GM13976 (cell line): ENCODE measurements at places on chromosomes 6 and 20.

GRCh38 chr20:40563296-40563950 lies 125.6 kb downstream of the MAFB start:
- DNase-seq, result no peak

- no peak for DNase-seq
These were observed 17.1 kb upstream of the NCOA7 start for GRCh38 chr6:125773387-125774341.

DNA sequence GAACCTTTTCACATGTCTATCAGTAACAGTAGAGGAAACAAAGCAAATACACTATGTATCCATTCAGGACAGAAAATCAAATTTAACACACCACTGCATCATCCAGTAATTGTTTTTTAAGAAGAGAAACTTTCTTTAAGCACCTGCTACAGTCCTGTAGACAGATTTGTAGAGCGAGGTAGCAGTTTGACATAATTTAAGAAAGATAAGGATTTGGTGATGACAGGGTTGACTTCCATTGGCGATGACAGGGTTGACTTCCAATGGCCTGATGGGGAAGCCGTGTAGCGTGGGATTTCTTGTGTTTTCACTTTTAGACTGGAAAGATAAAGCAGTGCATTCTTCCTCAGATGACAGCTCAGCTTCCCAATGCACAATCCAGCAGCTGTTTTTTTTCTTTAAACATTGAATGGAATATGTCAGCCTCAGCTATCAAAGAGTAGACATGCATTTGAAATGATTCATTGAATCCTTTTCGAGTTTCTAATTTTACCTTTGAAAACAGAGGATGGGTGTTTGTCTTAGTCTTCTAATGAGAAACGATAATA lies 68.5 kb downstream of the ECT2L start:
- DNase-seq, result no peak

- peak; percentile 50 for DNase-seq
These were observed 7.2 kb downstream of the HEBP2 start for GRCh38 chr6:138410972-138411880.

DNA sequence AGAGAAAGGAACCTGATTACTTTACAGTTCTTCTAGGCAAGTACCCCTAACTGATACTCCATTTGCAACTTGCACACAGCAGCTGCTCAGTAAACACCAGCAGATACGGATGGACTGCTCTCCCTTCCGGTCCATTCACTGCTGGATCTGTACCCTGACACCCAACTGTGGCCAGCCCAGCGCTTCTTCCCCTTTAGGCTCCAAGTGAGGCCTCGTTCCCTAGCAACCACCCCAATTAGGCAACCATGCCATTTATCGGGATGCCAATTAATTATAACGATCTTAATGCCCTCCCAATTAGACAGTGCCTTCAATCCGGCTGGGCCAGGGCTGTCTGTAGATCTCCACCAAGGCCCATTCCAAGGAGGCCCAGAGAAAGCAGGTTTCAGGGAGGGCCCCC lies 3.2 kb downstream of the SULF2 start:
- DNase-seq, result no peak

- no peak for DNase-seq
These were observed 274.7 kb downstream of the TFAP2A start for GRCh38 chr6:10140136-10140535.

DNA sequence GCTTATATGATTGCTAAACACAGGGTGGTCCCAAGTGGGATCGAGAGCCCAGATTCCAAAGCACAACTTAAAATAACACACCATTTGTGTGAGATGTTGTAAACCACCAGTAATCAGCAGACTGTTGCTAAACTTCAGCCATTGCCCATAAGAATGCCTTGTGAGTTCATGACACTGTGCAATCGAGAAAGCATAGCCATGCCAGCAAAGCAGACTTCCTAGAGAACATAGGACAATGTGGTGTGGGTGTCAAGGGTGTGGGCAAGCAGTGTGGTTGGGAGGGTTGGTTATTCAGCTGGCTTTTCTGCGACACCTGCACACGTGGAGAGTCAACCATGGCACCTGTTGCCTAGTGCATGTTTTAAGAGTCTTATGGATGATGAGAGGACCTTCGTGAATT lies 16.1 kb upstream of the CALHM6 start:
- no peak for DNase-seq

DNA sequence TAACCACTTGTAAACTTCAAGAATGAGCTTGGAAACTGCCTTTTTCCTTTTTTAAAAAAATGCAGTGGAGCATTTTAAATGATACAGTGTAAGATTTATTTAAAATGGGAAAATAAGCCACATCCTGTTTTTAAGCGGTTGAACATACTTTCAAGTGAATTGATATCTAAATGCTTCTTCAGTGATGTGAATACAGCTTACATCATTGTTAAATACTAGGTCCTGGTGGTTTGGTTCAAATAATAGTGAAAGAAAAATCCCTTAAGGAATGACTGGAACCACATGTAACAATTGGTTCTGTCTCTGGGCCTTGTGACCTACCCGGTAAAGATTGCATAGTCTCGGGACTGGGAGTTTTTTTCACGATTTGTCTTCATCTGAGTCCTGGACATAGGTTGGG lies 44.2 kb downstream of the BMP6 start:
- DNase-seq, result no peak

- no peak for DNase-seq
These were observed 154.8 kb upstream of the KCNQ5 start for GRCh38 chr6:72466971-72467566.

DNA sequence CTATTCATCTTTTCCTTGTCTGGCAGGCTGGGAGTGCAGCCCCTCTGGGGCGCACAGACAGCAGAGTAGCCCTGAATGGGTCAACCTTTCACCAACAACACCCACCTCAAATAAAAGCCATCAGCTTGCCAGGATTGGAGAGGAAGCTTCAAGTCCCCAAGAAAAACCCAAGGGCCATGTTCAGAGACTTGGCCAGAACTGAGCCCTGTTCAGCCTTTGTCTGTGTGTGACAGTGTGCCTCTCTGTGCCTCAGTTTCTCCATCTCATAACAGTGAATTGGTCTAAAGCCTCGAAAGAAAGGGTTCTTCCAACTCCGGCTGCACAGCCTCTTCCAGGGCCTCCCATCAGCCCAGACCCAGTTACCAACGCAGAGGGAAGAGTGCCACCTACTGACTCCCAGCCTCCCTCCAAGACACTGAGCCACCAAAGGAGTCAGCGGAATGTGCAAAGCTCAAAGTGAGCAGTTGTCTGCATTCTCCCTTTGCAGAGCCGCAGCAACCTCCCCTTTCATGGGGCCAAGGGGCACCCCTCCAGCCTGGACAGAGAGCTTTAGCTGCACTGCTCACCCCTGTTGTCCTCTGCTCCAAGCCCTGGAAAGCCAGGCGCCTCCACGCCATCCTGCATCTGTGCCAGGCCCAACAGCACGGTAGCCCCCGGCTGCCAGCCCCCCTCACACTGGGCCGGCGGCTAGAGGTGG lies 82.7 kb upstream of the TOP1 start:
- DNase-seq, result peak; percentile 64

GRCh38 chr20:32302507-32302872 lies 25.0 kb downstream of the KIF3B start:
- DNase-seq, result no peak

DNA sequence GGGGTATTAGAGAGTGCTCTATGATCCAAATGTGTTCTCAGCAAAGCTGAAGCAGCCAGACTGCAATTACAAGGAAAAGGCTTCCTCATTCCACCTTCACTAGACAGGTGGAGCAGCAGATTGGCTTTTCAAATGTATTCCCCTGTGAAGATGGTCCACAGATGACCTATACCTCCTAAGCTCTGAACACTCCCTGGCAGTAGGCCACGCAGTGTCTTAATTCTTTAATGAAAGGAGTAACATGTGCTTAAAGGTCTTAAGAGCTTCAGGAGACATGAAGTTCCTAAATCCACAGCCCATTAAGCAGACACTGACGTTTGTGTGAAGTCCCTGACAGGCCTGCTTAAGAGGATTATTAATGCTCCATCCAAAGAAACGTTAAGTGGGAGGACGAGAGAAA lies 138.9 kb upstream of the NUP153 start:
- DNase-seq, result no peak

GRCh38 chr6:18445228-18445627 lies 58.1 kb downstream of the RNF144B start:
- no peak for DNase-seq

GRCh38 chr6:135854799-135855198 lies 3.3 kb downstream of the PDE7B start:
- DNase-seq, result no peak

DNA sequence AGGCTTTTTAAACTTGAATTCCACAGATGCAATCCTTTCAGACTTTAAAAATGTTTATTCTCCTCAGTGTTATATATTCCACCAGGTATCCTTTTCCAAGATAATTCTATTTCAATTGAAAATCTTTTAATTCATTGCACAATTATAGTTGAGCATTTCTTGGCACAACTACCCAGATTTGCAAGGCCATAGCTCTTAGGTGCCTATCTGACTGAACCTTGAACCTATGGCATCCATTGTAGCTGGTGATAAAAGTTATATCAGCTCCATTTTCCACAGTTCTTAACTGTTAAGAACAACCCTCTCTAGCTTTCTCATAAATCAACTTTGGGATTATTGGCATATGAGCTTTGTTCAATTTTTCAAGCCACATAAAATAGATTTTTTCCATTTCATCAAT lies 42.4 kb downstream of the PACRG start:
- no peak for DNase-seq

- peak; percentile 44 for DNase-seq
These were observed 492 bp upstream of the RNF39 start for GRCh38 chr6:30075790-30076732.

DNA sequence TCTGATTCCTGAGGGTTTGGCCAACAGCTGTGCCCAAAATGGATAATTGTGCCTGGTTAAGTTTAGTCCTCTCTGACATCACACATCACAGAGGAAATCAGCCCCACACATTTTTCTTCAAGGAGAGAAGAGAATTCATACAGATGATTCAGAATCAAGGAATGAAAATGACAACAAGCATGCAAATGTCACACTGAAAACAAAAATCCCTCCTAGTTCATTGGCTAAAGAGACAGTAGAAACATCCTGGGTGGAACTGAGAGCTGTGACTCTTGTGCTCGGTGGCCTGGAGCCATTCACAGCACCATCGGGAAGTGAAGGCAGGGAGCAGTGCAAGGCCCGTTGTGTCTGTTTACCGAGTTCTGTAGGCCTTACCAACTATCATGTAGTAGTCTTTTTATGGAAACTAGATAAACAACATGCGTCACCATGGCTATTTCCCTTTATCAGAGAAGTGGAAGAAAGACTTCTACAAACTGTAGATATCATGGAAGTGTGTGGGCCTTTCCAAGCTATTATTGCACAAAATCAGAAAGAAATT lies 81.7 kb upstream of the TENT5A start:
- no peak for DNase-seq

- no peak for DNase-seq
These were observed 78.1 kb upstream of the MTHFD1L start for GRCh38 chr6:150787429-150787828.

- no peak for DNase-seq
These were observed 7.4 kb downstream of the GMEB2 start for GRCh38 chr20:63619505-63619904.

DNA sequence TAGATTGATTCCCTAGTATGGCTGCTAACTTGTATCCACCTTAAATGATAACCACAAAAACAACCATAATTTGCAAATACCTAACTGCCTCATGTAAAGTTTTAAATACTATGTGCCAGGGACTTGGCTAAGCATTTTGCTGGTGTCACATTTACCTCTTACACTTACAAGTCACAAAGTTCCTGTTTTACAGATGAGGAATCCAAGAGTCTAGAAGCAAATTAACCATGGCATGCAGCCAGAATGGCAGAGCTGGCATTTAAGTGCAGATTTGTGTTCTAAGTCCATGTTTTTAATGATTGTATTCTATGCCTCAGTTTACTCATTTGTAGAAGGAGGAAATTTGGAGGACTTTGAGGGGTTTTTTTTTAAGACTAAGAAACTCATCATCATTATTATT lies 696.7 kb downstream of the PTPRT start:
- no peak for DNase-seq

DNA sequence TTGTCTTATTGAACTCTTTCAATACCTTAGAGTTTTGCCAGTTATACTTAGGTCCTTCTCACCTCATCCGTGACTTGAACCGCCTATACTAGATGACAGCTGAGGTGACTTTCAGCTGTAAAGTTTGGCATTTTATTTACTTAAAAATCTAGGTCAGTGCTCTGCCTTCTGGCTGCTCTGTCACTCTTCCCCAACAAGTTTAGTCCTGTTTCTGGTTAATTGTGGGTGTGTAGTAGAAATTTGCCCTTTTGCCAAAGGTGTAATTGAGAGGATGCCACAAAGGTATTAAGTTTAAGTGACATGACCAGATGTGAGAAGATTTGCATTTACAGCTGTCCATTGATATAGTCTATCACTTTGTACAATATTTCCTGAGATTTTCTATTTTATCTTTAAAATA lies 106.2 kb downstream of the FARS2 start:
- DNase-seq, result no peak

- peak; percentile 74 for DNase-seq
These were observed 10.4 kb downstream of the IGF2R start for GRCh38 chr6:159979136-159979874.

GRCh38 chr6:88174906-88175305 lies 8.8 kb upstream of the CNR1 start:
- no peak for DNase-seq

- DNase-seq, result no peak
These were observed 6.3 kb upstream of the NXT1 start for GRCh38 chr20:23344336-23344735.

DNA sequence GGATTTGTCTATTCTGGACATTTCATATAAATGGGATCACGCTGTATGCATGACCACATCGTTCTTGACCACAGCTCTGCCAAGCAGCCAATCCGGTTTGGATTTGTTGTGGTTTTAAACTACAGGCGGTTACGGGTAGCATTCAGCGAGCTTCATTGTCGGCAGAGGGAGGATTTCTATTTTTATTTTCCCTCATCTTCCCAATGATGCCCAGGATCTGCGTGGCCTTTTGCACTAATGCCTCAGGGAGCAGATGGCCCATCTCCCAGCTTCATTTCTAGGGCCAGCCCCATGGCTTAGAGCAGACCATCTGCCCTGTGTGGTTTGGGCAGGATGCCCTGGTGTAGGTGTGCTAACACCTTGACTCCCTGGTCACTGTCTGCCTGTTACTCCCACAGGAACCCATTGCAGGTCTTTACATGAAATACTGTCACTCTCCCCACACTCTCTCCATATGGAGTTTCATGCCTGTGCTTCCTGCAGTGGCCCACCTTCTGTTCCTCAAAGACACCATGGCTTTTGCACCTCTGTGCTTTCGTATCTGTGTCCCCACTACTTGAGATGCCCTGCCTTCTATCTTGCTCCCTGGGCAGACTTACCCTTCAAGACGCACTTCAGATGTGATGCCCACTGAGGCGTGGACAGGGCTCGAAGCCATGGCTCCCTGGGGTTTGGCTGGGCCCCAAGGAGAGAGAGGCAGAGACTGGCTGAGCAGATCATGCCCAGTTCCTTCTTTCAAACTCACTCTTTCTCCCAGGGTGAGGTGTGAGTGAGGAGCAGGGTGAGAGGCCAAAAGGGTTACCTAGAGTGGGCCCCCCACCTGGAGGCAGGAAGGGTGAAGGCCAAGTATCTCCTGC lies 26.0 kb downstream of the SDCBP2 start:
- DNase-seq, result no peak

- peak; percentile 77 for DNase-seq
These were observed 1.3 kb upstream of the RAMACL start for GRCh38 chr6:166587631-166588413.
